ENCODE measurements at places on chromosomes 5 and 9.

DNA sequence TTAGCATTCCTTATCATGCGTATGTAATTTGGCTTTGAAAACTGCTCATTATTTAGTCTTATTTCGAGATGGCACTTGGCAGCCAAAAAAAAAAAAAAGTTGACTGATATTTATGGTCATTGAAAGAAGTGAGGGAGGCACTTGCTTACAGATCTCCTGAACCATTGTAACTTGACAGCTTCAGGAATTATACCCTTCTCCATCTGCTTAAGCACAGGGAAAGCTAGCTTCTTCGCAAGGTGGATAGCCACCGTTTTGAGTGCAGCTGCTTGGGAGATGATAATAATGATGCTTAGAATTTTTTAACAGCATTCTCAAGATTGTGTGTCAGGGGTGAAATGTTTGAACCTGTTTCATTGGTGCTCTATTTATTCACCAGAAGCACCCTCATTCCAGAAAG is 116.1 kb downstream of the GIN1 start:
- no peak for DNase-seq

DNA sequence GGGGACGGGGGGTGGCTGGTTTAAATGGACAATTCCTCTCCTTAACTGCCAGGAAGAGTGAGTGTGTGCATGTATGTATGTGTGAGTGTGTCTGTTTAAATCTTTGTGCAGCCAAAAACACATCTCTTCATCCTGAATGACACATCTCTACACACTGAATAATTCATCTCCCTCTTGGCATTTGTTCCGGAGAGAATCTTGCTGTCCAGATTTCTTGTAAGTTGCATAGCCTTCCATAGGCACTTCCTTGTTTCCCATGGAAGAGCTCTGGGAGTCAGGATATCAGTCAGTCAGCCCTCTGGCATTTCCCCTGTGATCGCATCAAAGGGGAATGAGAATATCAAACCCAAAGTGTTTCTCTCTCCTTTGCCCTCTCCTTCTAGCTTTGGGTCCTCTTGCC is 74.7 kb downstream of the WWC1 start:
- DNase-seq = no peak

DNA sequence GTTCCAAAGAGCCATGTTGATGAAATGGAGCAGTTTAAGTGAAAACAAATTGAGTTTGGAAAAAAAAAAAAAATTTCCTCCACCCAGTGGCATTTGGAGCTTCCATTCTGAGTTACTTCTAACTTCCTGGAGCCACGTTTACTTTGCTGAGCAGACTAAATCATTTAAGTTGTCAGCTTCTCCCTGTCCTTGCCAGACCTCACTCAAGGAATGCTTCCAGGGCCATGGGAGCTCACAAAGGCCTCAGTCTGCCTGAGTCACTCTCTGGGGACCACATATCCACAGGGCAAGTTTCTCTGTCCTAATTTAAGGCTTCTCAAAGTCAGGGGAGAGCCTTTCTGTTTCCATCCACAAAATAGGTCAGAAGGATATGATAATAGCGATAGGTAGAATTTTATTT is 210.3 kb upstream of the TNC start:
- DNase-seq = no peak

DNA sequence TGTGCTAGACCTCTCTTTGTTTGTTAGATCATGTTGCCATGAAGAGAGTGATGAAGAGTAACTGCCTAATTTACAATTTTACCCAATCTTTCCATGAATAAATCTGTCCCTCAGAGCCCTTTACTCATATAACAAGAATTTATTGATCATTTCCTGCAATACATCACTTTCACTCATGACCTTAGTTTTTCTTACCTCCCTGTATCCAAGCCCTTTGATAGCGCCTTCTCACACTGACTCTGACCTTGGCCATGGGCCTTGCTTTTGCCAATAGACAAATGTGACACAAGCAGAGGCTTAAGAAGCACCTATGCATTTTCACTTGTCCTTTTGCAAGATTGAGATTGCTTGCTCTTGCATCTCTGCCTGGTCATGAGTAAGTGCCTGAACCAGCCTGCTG is 288.1 kb downstream of the NNT start:
- no peak for DNase-seq

DNA sequence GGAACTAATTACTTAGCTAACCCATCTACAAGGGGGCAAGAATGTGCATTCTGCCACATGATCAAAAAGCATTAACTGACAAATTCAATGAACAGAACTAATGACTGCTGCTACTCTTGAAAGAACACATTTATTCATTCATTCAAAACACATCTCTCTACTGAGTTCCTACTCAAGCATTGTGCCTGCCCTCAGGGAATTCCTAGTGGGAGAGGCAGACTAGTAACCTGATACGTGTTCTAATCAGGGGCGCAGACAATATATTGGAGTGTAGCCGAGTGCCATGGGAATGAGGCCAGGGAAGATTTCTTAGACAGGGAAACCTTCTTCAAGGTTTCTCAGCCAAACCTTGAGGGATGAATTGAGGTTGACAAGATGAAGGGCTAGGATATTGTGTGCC is 56.7 kb upstream of the PAPPA start:
- DNase-seq = no peak

All from activated T-helper 1 cell treated with anti-CD3 and anti-CD28 coated beads, Interleukin-2, amount 50 U/mL, for 16 hours (primary cell).